ENCODE measurements at places on chromosomes 6 and 20.

DNA sequence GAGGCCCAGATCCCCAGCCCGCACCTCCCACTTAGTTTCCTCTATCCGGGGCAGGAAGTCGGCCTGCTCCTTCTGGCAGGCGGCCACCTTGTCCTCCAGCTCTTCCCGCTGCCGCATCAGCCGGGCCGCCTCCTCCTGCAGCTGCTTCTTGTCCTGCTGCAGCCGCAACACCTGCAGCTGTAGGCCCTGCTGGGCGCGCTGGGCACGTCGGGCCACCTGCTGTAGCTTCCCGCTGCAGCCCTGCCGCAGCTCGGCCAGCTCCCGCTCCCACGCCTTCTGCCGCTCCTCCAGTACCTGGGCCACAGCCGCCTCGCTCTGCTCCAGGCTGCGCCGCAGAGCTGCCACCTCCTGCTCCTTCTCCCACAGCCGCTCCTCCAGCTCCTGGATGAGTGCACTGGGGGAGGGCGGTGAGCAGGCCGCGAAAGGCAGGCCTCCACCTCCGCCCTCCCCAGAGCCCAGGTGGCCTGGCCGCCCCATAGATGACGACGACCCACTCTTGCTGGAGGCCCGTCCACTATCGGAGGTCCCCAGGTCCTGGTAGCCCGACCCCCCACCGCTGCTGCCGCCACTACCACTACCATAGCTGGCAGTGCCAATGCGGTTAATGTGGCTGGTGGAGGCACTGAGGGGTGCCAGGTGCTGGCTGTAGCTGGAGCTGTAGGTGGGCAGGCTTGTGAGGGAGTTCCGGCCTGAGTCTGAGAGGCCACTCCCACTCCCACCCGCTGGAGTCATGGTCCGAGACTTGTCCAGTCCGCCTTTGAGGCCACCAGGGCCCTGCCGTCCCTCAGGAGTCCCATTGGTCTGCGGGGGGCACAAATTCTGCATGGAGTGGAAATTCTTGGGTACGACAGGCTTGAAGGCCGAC, 6.0 kb upstream of the FASTKD5 start:
- DNase-seq, result no peak

DNA sequence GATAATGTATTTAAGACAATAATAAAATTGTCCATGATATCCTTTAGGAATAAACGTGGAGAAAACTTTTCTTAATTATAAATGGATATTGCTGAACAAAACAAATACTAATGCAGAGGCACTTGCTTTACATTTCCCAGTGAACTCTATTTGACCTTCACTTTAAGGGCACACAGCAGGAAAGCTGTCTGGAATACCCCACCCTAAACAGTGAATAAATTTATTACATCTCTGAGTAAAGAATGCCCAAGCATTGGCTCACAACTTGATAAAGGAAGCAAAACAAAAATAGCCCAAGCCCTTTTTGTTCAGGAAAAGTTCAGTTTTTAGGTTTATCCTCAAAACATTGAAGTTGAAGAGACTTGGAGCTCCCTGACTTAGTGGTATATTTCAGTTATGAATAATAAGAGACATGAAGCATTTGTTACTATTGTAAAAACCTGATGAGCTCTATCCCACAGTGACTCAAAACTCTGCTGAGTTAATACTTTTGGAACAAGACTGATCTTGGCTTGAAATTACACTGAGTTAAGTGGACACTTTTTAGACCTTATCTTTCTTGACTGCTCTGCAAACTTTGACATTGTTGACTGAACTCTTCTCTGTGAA, 353.9 kb downstream of the BCKDHB start:
- DNase-seq, result no peak

DNA sequence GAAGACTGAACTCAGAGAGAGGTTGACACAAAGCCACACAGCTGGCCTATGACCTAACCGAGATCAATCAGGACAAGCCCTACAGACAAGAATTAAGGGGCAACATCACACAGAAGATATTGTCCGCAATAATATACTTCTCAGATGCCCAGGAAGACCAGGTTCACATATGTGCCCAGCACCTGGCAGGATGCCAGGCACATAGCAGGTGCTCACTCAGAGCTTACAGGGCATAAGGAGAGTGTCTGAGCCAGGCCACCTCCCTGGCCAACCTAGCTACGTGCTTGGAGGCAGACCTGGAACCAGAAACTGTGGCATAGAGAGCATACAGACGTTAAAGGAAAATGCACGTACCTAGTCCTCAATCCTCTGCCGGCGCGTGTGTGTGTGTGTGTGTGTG, 87.0 kb upstream of the LRFN2 start:
- no peak for DNase-seq

DNA sequence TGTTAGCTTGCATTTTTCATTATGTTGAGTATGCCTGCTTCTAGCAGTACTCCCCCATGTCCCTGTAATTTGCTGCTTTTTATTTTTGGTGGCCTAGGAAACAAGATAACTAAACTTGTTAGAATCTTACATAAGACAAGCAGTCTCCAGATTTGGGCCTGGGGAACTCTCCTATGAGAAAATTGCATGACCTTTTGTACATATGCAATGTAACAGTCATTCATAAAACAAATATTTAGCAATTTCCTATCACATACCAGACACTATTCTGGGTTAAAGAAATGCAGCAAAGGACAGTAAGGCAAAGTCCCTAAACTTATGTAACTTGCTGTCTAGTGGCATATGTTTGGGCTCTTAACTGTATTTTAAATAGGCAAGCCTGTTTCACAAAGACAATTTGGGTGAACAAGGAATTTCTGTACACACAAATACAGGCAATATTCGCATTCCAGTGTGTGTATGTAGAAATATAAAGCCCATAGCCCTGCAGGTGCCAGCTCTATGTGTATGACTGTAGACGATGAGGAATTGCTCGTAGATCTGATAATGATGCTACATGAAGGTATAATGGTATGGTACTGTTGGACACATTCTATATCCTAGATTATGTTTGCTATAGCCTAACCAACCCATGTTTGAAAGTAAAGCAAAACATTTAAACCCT, 305.2 kb upstream of the CITED2 start:
- no peak for DNase-seq

GRCh38 chr6:112044856-112045255, 9.0 kb upstream of the CCN6 start:
- DNase-seq, result no peak

DNA sequence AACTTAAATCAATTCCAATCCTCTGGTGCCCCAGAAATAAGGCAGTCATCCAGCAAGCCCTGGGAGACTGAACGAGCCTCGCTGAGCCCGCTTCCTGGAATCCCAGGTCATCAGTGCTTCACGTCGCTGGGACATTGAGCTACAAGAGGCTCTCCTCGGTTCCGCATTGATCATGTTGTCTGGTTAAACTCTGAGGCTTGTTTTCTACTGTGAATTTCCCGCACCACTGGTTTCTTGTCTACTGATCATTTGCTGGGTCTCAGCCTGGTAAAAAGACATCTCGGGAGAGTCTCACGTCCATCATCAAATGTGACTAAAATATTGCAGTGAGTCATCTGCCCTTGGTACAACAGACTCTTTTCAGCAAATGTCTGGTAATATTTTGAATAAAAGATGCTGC, 569.2 kb downstream of the QKI start:
- no peak for DNase-seq

- peak; percentile 36 for DNase-seq
Measured at GRCh38 chr20:2524709-2525506, 11.5 kb upstream of the TMC2 start.

DNA sequence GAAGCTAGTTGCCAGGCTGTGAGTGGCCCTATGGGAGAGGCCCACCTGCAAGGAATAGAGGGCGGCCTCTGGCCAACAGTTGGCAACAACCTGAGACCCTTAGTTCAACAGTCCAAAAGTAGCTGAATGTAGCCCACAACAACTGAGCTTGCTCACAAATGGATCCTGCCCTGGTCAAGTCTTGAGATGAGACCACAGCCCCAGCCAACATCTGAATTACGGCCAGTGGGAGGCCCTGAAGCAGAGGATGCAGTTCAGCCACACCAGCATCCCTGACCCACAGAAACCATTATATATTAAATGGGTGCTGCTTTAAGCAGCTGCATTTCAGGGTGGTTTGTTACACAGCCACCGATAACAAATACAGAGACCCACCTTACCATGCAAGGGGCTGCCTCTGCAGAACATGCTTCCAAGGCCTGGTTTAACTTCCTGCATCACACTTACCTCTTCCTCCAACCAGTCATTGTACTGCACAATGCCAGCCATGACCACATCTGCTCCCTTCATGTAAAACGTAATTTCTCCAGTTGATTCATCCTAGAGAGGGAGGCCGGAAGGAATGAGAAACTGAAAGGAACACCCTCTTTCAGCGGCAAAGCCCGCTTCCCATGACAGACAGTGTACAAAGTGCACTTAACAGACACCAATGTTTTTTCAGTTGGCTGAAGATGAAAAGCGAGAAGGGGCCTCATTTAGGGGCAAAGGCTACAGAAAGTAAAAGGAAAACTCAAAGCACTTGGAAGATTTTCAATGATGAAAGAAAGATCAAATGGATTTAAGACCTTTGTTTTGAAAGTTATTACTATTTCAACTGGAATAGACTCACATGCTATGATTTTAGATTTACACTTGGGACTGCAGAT, 86.2 kb upstream of the NFATC2 start:
- DNase-seq, result peak; percentile 33

GRCh38 chr6:23418095-23418494, 707.9 kb upstream of the NRSN1 start:
- DNase-seq, result no peak

- no peak for DNase-seq
Measured at GRCh38 chr6:157552081-157552747, 171.2 kb downstream of the ZDHHC14 start.

- DNase-seq, result no peak
Measured at GRCh38 chr20:24501764-24502556, 32.5 kb downstream of the SYNDIG1 start.

DNA sequence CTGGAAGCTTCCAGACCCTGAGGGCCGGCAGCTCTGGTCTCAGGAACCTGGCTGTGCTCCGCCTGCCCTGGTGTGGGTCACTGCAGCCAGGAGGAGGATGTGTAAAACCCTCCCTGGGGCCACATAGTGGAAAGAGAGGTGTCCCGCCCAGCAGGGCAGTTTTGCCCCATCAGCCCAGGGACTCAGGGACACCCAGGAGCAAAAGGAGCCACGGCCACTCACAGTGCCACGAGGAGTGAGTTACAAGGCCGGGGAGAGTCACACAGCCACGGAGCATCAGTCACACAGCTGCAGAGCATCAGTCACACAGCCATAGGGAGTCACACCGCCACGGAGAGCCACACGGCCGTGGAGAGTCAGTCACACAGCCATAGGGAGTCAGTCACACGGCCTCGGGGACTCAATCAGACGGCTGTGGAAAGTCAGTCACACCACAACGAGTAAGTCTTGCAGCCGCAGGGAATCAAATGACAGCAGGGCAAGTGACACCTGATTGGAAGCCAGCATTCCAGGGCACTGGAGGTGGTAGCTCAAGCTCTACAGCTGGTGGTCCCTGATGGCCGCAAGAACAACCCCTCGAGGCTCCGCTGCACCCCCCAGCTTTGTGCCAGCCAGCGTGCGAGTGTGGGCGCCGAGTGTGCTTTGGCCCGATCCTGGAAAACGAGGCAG, 60.9 kb downstream of the DLL1 start:
- no peak for DNase-seq

- DNase-seq, result no peak
Measured at GRCh38 chr6:150099953-150100352, 31.0 kb upstream of the ULBP3 start.

GRCh38 chr6:116087437-116088027, 13.1 kb upstream of the NT5DC1 start:
- no peak for DNase-seq

DNA sequence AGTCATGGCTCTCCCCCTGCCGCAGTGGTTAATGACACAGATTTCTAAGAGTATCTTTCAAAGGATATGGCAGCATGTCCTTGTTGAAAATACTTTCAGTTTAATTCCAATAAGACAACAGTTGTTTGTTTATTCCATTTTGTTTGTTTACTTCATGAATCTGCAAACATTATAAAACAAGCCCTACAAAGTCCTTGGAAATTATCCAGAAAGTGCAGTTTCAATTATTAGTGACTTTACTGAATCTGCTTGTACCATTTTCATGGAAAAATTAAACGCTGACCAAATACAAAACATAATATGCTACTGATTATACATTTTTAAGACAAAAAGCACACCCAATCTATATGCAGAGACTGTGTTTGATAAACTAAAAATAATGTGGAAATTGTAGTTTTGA, 3.3 kb downstream of the HEY2 start:
- no peak for DNase-seq

DNA sequence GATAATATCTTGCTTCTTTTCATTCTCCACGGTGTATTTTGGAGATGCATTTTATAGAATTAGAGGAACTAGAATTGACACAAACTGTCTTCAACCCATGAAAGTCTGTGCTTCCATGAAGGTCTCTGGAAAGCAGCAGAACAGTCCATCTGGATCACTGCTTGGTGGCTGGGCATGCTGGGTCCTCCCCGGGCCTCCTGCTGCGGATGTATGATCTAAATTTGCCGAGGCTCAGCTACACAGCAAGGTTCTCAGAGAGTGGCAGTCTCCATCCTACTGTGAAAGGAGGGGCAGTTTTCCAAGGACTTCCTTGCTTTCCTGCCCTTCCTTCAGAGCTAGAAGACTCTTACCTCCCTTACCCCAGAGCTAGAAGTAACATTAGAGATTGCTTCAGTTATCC, 15.1 kb downstream of the PKIG start:
- DNase-seq, result no peak

- peak; percentile 80 for DNase-seq
Measured at GRCh38 chr6:16669227-16669626, 92.0 kb downstream of the ATXN1 start.

GRCh38 chr20:25865715-25866656, 169.3 kb upstream of the ZNF337 start:
- DNase-seq, result peak; percentile 78

- no peak for DNase-seq
Measured at GRCh38 chr6:95797054-95797453, 218.7 kb upstream of the FUT9 start.

- DNase-seq, result no peak
Measured at GRCh38 chr6:155454008-155454407, 1.6 kb downstream of the NOX3 start.

DNA sequence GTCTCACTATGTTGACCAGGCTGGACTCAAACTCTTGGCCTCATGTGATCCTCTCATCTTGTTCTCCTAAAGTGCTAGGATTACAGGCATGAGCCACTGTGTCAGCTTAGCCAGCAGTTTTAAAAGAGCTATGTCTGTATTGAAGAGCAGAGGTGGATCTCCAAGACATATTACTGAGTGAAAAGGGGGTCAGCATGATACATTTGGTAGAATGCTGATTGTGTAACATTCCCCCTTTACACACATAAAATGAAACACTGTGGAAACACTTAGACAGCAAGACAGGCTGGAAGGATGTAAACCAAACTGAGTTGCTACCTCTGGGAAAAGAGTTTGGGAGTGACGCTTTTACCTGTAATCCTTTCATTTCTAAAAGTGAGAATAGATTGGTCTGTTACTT, 1.7 kb upstream of the RIPOR3 start:
- no peak for DNase-seq
